ENCODE measurements at places on chromosomes 16 and 17.
A peak's percentile ranks its signal among the peaks of the same experiment; 100 is the strongest.

DNA sequence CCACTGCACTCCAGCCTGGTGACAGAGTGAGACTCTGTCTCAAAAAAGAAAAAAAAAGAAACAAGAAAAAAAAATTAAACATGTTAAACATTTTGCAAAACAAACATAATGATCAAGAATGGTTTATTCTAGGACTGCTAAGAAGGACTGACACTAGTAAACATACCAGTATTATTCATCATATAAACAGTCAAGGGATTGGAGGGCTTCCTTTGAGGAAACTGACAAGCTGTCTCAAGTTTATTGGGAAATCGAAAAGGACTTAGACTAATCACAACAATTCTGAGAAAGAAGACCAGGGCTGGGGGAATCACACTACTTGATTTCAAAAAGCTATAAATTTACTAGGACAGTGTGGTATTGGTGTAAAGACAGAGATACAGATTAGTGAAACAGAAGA lies 75.5 kb downstream of the MYH10 start:
- DNase-seq: no peak

GRCh38 chr17:70368011-70368410 lies 198.7 kb downstream of the KCNJ2 start:
- no peak for DNase-seq

DNA sequence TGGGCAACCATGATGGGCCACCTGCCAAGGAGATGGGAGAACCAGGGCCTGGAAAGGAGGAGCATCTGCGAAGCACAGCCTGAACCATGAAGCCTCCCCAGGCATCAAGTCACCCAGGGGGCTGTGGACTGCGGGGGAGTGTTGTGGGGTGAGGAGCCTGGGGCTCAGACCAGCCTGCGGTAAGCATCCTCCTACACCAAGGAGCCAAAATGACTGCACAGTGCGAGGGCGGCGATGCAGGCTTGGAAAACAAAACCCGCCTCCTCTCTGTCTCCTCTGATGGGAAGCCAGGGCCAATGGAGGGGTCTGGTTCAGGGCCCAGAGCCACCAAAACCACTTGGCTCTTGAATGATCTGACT lies 18.1 kb upstream of the MAF start:
- no peak for DNase-seq

GRCh38 chr17:60641810-60642220 lies 35.8 kb upstream of the BCAS3 start:
- peak; percentile 67 for DNase-seq

DNA sequence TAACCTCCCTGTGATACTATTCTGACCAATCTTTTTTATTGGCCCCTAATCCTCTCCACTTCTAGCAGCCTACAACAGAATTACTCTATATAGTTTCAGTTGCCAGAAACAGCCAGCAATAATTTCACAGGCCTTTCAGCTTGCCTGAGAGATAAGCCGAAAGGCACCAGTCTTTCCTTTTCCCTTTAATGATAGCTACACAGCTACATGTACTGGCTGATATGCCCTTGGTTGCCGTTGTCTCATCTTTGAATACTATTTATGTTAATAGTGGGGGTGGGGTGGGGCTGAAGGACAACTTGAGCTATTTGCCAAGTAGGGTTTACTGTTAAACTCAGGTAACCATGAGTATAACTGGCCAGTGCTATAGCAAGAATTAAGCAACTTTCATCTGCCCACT lies 35.8 kb upstream of the RASL10B start:
- DNase-seq: no peak
